ENCODE measurements at places on chromosomes 12 and 14.

DNA sequence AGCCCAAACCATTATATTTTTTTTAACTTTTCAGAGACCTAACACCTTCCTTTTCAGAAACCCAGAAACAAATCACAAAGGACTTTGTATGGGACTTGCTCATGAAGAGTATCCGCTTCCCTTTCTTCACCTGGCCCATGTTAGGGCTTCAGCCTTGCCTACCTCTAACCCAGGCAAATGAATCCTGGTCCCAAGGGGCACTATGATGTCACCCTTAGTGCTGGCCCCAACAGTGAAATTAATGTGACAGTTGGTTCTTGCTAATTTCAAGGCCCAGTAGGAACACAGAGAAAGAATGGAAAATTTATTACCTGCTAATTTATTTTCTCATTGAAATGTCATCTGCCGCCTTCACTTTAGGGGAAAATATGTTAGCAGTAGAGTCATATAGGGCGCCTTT is 179.8 kb upstream of the NRXN3 start:
- DNase-seq, result no peak

DNA sequence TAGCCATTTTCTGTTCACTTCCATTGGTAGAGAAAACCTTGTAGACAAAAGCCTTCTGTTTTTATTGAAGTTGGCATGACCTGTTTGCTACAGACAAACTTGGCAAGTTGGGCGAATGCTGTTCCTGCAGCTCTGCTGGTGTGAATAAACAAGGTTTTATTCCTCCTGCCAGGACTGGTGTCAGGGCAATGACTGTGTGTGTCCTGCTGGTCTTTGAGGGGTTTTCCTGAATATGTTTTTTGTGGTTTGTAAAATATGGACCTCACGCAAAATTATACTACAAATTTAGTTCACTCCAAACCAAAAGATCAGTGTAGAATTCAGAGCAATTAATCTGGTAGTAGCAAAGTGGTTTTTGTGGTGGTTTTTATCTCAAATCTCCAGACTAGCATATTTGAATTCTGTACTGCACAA is 140.8 kb downstream of the ERC1 start:
- DNase-seq, result no peak

DNA sequence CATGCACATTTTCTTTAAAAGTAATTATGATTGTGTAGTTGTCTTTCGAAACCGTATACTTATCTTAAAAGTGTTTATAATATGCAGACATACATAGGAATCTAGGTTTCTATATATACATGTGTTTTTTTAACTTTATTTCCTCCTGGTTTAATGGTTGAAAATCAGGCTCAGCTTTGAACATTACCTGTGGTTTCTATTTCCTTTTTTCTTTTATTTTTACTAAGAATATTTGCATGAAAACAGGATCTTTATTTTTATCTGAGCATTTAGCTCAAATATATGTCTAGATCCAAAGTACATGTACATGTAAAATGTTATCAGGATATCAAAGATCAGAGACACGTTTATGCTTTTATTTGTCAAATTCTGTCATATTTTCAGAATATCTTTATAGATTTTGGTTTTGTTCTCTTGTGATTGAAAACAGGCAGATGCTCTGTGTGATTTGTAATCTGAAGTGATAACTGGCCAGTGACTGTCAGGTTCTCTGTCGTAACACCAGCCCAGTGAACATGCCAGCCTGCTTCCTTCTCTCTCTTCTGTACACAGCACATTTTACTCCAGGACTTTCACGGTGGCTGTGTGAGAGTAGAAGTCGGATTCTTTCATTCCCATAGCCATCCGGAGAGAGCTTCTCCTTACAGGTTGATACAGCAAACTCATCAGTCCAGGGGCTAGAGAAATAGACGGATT is 13.7 kb downstream of the TCTN1 start:
- no peak for DNase-seq

DNA sequence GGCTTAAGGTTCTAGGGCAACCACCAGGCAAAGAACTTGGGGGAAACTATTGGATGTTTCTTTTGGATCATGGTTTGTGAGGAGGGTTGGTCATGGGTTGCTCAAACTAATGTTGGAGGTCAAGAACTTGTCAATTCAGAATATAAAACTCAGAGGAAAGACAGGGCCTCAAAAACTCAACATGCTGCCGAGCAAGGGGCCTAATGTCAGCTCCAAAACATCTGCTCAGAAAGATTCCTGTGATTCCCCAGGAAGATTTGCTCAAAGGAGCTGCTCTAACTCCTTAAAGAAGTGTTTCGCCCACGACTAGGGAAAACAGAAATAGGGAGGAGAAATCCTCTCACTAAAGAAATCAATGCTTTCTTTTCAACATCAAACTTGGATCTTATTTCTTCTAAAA is 3.7 kb upstream of the IGF1 start:
- DNase-seq, result no peak

DNA sequence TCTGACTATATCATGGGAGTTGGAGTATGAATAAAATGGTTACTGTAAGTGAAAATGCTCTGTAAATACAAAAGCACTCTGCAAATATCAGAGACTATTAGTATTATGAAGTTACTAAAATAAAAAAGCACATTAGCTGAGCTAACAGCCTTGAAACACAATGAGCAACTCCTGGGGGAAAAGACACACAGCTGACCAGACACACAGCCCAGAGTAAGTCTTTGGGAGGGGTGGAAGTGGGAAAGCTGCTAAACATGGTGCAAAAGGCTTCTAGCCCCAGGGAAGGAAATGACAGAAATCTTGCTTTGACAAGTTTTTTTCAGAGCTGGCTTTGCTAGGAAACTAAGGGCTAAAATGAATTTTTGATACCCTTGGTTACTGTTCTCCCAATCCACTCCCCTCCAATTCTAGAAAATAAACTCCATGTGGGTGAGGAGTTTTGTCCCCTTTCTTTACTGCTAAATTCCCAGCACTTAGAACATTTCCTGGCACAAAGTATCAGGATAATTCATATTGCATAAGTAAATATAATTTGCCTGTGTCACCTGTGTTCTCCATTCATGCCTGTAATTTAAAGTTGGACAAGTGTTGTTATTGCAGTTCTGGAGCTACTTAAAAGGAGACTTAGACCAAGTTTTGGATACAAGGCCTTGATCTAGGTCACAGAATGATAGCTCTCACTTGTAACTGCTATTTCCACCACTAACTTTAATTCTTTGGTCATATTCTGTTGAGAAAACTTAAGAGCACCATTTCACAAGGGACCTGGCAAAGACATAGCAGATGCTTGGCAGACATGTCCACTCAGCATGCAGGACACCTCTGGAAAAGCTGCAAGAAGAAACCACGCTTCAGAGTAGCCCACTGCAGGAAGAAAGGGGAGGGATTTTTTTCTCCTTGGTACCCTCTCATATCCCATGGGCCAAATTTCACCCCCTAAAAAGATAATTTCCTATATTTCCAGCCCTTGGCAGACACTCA is 19.0 kb upstream of the RAB3IP start:
- DNase-seq, result no peak

DNA sequence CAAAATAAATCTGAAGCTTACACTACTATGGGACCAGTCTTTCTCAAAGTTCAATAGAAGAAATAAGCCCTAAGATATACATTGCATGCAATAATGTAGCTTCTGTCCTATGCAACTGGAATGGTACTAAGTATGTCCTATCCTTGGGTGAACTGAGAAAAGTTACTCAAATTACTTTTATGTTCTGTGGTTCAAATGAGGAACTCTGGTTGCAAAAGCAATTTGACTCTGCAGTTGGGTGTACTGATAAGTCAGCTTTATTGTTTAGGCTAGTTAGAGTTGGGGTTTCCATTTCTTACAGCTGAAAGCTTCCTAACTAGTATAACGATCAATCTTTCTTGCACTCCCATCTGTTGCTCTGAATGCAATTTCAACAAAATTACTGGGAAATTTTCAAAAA is 29.2 kb downstream of the GPR135 start:
- no peak for DNase-seq

- DNase-seq, result no peak
Measured at GRCh38 chr14:91830777-91831176, 36.6 kb downstream of the TC2N start.

DNA sequence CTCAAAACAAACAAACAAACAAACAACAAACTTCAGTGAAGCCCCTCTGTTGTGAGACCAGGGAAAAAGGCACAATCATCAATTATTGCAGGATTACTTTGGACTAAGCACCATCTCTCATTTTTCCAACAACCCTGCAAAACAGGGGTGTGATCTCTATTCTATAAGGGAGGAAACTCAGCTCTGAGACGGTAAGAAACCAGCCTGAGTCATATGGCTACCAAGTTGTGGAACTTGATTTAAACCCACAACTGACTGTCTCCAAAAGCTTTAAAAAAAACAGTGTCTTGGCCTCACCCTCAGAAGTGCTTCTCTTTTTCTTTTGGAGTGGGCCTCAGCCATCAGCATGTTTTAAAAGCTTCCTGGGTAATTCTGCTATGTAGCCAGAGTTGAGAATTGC is 49.8 kb downstream of the RIN3 start:
- no peak for DNase-seq

GRCh38 chr14:74217672-74218448 is 21.4 kb upstream of the VSX2 start:
- no peak for DNase-seq

DNA sequence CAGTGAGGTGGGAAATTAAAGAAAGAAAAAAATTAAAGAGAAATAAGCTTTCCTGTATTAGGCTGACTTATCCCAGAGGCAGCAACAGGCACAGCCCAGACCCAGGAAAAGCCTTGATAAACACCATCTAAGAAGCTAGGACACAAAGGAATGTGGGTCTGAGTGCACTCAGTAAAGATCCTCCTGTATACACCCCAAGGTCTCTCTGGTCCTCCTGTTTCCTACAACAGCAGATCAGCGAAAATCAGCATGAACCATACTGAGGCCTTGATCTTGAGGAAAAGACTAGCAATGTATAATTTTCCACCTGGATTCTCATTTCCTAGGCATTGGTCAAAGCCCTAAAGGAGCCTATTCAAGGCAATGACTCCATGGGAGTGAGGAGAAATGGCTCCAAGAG is 486.3 kb upstream of the CCDC196 start:
- DNase-seq, result no peak

GRCh38 chr12:82554529-82554928 is 132.2 kb upstream of the TMTC2 start:
- peak; percentile 50 for DNase-seq

DNA sequence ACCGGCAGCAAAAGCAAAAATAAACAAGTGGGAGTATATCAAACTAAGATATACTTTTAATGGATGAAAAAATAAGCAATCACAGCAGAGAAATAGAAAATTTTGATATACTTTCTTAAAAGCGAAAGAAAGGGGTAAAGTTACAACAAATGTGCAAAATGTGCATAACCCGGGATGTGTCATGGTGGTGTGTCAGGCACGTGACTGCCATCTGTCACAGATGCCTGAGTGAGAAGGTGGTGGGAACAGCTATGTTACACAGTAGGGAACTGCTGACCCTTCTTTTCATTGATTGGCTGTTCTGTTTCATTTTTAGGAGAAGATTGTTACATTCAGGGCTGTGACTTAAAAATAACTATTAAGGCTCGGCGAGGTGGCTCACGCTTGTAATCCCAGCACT is 168.1 kb upstream of the PELI2 start:
- no peak for DNase-seq

- no peak for DNase-seq
Measured at GRCh38 chr12:24697295-24697694, 251.6 kb downstream of the BCAT1 start.

DNA sequence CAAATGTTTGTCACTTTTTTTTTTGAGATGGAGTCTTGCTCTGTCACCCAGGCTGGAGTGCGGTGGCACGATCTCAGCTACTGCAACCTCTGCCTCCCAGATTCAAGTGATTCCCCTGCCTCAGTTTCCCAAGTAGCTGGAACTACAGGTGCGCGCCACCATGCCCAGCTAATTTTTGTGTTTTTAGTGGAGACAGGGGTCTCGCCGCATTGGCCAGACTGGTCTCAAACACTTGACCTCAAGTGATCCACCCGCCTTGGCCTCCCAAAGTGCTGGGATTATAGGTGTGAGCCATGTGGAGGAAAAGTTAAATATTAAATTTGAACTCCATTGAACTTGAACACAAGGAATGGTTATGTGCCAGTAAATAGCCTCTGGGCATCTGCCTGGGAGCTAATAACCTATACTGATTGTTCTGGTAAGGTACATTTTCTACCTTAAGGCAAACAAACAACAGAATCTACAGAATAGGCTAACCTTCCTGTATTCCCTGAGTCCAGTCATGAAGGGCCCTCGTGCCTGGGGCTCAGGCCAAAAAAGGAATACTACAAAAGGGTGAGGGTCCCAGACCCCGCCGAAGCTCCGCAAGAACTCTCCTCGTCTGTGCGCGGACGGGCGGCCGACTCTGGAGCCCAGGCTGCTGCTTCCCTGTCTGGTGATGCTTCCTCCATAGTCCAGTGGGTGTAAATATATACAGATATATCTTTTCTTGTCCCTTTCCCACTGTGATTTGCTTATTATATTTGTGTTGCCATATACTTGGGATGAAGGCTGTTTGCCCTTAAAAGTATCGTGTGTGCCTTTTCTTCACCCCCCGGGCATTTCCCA is 74.0 kb upstream of the EIF5 start:
- peak; percentile 46 for DNase-seq

DNA sequence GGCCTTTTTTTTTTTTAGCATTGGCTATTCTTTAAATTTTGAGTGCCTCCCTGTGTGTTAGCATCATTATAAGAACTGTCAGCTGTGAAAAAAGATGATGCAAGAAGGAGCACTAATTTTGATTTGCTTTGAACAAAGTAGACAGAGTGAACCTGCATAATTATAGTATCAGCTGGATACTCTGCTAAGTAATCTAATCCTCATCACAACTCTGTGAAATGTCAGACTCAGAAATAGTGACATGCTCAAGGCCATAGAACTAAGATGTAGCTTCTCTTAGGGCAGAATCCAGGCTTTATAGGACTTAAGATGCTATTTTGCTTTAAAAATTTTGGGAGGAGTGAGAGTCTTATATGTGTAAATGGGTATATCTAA is 31.9 kb downstream of the FBXO34 start:
- no peak for DNase-seq

- no peak for DNase-seq
Measured at GRCh38 chr12:4563336-4563735, 1.3 kb downstream of the DYRK4 start.

- DNase-seq, result no peak
Measured at GRCh38 chr12:19387161-19387560, 52.1 kb upstream of the AEBP2 start.

- no peak for DNase-seq
Measured at GRCh38 chr14:100673085-100673806, 53.4 kb upstream of the DLK1 start.

DNA sequence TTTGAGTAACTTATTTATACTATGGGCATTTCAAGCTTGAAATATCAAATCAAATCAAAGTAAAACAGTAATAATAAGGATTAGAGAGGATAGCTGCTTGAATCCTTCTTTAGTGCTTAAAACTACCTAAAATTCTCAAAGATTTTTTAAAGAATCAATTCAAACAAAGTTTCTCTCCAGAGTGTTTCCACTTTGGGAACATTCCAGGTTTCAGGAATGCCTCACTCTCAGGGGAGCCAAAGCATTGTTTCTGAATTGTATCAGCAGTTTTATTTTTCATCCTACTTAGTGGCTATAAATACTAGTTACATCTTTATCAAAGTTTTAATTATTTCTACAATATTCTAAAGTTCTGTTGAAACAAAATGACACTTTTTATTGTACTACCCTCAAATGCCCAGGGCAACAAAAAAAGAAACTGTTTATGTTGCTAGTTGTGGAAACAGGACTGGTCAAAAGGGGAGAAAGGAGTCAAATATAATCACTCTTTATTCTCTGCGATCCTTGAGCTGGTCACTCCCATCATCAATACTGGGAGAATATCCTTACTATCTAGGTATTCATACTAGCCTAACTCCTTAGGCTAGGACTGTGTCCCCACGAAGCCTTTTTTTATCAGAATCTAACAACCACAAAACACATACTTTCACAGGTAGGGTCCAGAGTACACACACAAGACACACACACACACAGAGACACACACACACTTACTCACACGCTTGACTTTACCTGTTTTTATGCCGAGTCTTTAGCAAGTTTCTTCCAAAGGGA is 598 bp downstream of the RASSF9 start:
- DNase-seq, result no peak
